ENCODE measurements at places on chromosomes 7 and 10. TPM values are rescaled to one million over a fixed set of nuclear protein-coding genes. Genes with fewer than 3 reads are reported as not detected.

The ANK3 gene
- 21.6 TPM for total RNA-seq

The FOXP2 gene
- total RNA-seq: not detected

The ATP6V0A4 gene
- total RNA-seq: not detected

The ACSL5 gene
- 36.2 TPM for total RNA-seq

The NME8 gene
- total RNA-seq: not detected

The CHAT gene
- not detected for total RNA-seq

The HOGA1 gene
- not detected for total RNA-seq

The TMEM213 gene
- not detected for total RNA-seq

The MGMT gene
- total RNA-seq: 84.5 TPM

The CALHM1 gene
- 0.41 TPM for total RNA-seq

All from B cell (primary cell).